ENCODE measurements at places on chromosomes 11 and 22. TPM values are rescaled to one million over a fixed set of nuclear protein-coding genes. Genes with fewer than 3 reads are reported as not detected.
A peak's percentile ranks its signal among the peaks of the same experiment; 100 is the strongest.

The WNT11 gene
- total RNA-seq: 0.28 TPM

DNA sequence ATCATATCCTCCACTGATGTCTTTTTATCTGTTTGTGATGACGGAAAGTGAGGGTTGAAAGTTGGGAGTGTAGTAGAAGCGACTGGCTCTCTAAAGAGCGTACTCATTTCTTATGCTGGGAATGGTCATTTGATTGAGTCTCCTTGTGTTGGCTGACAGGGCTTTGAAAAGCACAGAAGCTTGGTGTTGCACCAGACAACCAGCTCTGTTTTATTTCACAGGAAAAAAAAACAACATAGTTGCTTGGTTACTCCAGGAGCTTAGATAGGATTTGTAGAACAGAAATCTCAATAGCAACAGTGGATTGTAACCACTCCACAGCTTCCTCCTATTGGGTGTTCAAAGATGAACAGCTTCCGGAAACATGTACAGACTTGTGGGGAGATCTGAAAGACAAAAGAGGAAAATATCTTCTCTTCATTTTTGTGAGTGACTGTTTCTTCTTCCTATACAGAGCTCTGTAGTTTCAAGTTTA, 2.7 kb downstream of the RBM14 start:
- peak; percentile 58 for DNase-seq

GRCh38 chr11:73323464-73323863, 15.4 kb downstream of the ARHGEF17 start:
- no peak for DNase-seq

DNA sequence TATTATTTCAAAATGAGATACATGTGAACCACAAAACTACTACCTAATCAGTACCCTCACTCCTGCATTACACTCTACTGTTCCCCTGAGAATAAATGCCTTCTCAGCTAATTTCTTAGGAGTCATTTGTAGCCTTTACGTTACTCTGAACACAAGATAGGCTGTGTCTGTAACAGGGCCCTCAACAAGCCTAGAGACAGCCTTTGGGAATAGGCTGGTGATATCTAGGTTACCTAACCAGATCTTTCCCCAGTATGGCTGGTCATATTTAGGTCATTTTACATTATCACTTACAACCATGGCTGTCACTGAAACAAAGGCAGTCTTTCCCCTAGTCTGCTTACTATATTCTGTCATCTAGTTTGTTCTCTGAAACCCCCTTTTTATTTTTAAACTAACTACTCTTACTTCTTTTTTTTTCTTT, 14.2 kb downstream of the ATM start:
- DNase-seq: no peak

DNA sequence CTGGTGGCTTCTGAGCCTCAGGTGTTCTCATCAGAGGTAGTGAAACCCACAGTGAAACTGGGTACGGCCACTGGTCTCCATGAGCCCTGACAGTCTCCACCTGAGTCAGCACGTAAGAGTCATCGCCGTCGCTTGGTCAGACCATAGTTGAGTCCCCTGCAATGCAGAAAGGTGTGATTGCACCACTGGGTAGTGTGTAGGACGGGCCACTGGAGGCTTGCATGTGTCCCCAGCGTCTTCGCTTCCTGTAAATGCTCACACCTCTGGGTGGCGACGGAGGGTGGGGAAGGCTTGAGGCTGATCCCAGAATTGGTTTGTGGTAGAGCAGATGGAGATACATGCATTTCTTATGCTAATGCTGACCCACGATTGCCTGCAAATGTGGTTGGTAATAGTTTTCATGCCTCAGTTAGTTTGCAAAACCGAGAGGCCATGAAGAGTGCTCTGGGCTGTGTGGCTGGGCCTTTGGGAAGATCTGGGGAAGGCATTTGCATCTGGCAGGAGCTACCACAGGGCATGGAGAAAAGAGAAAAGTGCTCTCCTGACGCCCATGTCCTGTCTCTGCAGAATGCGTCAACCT, 26.5 kb downstream of the CTTN start:
- DNase-seq: no peak

The LINC01488 gene
- not detected for total RNA-seq

The ELFN2 gene
- total RNA-seq: 0.09 TPM

- no peak for DNase-seq
Observed at GRCh38 chr22:49534386-49534785, 293.3 kb downstream of the BRD1 start.

DNA sequence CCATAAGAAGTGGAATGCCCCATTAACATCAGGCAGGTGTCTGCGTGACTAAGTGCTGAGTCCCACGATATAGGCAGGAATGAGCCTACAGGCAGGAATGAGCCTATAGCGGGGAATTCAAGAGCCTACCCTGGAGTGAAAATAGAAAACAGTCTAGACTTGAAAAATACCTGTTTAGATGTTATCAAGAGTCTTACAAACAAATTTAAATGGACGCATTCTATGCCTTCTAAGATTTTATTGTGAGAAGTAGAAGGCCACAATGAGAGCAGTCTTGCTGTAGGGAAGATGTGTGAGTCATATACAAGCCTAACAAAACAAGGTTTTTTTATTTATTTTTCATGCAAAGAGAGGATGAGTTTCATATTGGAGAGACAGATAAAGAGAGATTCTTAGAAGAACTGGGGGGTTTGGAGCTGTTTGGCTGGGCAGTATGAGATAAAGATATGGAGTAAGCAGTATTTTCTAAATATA, 200.8 kb upstream of the ZC3H12C start:
- no peak for DNase-seq

DNA sequence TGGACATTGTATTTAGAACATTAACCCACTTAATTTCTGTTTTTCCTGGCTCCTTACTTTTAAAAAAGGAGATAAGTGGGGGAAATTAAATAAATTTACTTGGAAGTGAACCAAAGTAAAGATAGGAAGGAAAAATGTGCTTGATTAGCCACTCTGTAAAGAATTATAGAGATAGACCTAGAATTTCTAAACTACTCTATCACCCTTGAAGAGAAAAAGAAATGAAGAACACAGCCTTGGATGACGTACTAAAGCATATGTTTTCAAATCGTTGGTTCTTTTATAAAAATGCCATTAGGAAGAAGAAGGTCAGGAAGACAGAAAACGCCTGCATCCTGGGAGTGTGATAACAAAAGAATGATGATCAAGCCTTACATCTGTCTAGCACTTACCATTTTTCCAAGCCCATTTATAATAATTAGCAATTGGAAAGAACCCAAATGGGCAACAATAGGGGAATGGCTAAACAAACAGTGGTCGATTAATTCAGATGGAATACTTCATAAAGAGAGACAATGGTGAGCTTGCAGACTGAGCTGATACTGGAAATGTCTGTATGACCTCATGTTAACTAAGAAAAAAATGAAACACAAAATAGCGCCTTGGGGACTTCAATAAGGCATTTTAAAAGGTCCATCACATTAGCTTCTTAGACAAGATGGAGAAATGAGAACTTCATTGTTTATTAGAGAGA, 81.0 kb upstream of the LRRC55 start:
- no peak for DNase-seq

GRCh38 chr22:20256551-20257211, 11.4 kb downstream of the RTN4R start:
- no peak for DNase-seq

The SPATA19 gene
- not detected for total RNA-seq

DNA sequence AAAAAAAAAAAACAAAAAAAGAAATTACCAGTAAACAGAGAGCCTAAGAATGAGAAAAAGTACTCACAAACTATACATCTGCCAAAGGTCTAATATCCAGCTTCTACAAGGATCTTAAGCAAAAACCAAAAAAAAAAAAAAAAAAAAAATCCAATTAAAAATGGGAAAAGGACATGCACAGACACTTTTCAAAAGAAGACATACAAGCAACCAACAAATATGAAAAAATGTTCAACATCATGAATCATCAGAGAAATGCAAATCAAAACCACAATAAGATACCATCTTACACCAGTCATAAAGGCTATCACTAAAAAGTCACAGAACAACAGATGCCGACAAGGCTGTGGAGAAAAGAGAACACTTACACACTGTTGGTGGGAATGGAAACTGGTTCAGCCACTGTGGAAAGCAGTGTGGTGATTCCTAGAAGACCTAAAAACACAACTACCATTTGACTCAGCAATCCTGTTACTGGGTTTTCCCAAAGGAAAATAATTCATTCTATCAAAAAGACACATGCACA, 18.3 kb downstream of the MS4A6A start:
- DNase-seq: no peak

DNA sequence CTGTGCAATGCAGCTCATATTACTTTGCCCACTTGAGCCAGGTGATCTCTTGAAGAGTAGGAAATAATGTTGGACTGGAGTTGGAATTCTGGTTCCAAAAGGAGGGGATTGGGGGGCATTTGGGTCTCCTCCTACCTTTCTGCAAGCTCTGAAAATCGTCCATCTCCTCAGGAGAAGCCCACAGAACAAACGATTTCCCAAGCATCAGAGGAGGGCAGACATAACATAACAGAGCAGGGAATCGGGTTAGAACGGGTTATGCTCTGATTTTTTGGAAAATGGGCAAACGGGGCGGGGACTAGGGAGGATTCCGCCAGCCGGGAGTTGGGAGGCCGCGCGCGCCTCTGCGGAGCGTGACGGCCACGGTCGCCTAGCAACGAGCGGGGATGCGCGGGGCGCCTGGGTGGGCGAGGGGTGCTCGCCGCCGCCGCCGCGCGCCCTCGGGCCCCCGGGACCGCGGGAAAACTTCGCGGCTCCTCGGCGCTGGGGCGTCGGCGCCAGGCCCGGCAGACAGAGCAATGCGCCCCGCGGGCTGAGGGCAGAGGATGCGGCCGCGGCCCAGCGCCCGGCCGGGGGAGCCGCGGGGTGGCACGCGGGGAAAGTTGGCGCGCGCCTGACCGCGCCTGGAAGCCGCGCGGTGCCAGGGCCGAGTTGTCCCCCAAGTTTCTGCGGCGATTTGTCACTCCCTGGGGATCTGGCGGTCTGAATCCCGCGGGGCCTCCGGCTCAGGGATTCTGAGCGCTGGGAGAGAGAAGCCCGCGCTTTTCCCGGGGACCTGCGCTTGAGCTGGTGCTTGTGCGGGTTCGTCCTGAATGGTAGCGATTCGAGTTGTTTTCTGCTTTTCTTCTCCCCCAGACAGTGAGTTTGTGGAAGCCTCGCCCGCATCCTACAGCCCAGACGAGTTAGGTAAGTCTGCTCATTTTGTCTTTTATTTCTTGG, 27.8 kb upstream of the AMOTL1 start:
- DNase-seq: no peak

- no peak for DNase-seq
Observed at GRCh38 chr11:131808470-131808869, 438.1 kb downstream of the NTM start.

The OR52B2 gene
- not detected for total RNA-seq

The UBE4A gene
- total RNA-seq: 55.9 TPM

GRCh38 chr11:81487109-81487508, 1246.6 kb downstream of the FAM181B start:
- DNase-seq: no peak

GRCh38 chr11:8765294-8765693, 82.7 kb downstream of the RPL27A start:
- no peak for DNase-seq

GRCh38 chr11:36123336-36124101, 165.7 kb downstream of the COMMD9 start:
- DNase-seq: no peak

The C11orf16 gene
- not detected for total RNA-seq

The DTX4 gene
- 0.24 TPM for total RNA-seq

The CRYBB3 gene
- total RNA-seq: 0.47 TPM

DNA sequence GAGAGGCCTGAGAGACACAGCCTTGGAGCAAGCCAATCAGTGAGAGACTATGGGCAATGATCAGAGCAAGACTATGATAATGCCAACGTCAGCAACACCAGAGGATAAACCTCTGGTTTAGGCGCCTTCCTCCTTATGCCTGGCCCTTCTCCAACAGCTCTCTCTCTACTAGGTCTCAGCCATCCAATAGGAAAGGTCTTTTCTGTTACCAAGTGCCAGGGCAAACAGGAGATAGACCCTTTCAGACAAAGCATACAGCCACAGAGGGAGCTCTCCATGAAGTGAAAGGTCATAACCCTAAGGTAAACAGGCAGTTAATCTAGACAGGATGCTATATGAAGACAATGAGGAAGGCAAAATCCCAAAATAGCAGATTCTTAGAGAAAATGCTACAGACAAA, 9.5 kb downstream of the STK33 start:
- no peak for DNase-seq

The CDHR5 gene
- not detected for total RNA-seq

DNA sequence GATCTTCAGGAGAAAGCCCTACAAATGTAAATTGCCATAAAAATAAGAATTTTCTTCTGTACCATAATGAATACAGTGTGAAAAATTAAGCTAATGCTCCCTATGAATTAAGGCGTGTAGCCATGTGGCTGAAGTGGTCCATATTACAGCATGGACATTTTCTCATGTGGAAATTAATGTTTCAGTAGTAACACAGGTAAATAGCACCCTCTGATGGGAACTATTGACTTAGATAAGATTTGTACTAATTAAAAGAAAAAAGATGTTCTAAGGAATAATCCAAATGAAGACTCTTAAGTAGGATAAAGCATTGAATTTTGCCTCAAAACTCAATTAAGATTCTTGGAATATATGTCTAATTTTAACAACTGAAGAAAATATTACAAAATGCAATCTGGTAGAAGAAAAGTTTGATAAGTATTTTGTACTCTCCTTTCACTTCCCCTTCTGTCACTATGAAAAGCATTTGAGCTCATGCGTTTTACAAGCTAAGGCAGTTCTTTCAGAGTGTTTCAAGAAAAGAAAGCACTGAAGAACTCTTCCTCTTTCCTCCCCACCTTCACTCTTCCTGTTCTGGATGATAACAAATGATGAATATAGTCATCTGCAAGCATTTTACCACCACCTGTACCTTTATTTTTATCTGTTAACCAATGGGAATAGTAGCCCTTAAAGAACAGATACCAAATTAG, 9.9 kb upstream of the OR8D2 start:
- no peak for DNase-seq

DNA sequence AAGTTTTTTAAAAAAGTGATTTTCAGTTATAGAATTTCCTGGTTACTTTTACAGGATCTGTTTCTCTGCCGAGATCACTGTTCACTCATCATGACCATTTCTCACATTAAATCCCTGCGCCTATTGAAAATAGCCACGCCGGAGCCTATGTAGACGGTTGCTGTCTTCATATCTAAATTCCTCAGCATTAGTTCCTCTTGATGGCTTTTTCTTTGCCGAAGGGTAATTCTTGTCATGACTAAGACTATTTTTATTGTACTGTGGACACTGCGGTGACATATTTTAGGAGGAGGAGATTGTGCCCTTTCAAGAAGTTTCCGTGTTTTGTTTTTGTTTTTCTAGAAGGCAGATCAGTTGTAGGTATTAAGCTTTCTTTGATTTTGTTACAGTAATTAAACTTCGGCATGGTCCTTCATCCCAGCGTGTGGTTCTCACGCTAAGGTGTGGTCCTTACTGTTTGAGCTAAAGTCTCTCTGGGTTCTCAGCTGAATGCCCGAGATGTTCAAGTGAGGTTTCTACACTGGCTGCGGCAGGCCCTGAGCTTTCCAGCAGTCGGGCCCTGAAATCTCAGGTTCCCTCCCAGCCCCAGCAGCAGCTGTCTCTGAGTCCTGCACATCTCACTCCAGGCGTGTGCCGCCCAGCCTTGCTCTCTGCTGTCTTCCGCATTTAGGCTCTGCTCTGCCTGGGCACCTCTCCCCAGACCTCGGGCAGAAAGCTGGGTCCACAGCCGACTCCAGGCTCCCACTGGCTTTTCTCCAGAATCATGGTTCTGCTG, 1110.5 kb downstream of the TBC1D22A start:
- no peak for DNase-seq

The LMNTD2 gene
- 1.2 TPM for total RNA-seq

GRCh38 chr11:8209208-8209807, 40.5 kb upstream of the RIC3 start:
- no peak for DNase-seq
